Breast epithelium (tissue), 4 donors: ENCODE measurements at places on chromosomes 5 and 9. TPM values are rescaled to one million over a fixed set of nuclear protein-coding genes. Genes with fewer than 3 reads are reported as not detected.

The MEIKIN gene
- total RNA-seq = not detected

The IFNA21 gene
- total RNA-seq = not detected

The MOCS2 gene
- 58.6 TPM for total RNA-seq

The MYMK gene
- not detected for total RNA-seq

GRCh38 chr9:127452691-127453090, 1.4 kb downstream of the LRSAM1 start:
- DNase-seq = peak; percentile 61

GRCh38 chr5:36059571-36060419, 6.9 kb downstream of the UGT3A2 start:
- no peak for DNase-seq
